Stimulated activated CD4-positive, alpha-beta T cell treated with anti-CD3 and anti-CD28 coated beads, Interleukin-4, amount 100 ng/mL, for 48 hours (primary cell): ENCODE measurements at places on chromosomes 2 and 18.

GRCh38 chr18:38747153-38747552 lies 1181.6 kb upstream of the CELF4 start:
- no peak for DNase-seq

- no peak for DNase-seq
These were observed 168.7 kb upstream of the SKOR2 start for GRCh38 chr18:47420130-47420529.

- DNase-seq, result no peak
These were observed 991.5 kb upstream of the FANCL start for GRCh38 chr2:59232394-59233165.

DNA sequence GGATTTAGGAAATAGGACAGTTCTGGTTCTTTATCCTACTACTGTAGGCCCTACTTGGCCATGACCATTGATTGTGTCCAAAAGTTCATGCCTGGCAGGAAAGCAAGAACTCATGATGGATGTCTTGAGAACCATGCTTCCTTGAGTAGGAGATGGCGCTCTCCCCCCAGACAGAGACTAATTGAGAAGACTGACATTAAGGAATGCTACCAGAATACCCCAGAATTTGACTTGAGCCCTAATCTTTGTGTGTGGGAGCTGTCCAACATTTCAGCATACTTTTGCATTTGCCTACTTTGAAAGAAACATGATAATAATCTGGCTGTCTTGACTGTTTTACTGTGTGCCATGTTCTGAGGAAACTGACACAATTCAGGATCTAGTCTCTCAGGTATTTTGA lies 23.3 kb downstream of the MAPRE3 start:
- DNase-seq, result no peak

DNA sequence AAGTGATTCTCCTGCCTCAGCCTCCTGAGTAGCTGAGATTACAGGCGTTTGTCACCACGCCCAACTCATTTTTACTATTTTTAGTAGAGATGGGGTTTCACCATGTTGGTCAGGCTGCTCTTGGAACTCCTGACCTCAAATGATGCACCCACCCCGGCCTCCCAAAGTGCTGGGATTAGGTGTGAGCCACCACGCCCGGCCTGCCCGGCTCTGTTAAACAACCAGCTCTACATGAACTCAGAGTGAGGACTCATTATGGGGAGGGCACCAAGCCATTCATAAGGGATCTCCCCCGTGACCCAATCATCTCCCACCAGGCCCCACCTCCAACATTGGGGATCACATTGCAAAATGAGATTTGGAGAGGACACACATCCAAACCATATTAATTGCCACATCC lies 8.8 kb downstream of the ATIC start:
- DNase-seq, result no peak

DNA sequence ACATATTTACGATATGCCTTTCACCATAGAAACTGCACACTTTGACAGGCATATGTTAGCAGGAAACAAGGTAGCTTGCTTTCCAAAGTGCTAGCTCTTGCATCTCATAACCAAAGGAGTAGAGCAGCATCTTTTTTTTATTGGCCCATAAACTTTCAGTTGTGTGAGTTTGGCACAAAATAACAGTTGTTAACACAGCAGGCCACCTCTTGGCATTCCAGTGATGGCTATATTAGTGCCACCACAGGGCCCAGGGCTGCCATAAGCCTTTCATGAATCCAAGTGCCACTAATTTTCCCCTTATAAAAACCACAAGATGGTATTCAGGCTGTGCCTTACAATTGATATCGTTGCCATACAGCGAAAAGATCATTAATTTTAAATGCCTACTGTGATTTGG lies 40.3 kb upstream of the KLF7 start:
- DNase-seq, result no peak

GRCh38 chr2:170582751-170583463 lies 132.2 kb upstream of the SP5 start:
- DNase-seq, result no peak

GRCh38 chr2:216181953-216182461 lies 72.9 kb downstream of the XRCC5 start:
- no peak for DNase-seq

GRCh38 chr18:8623549-8624106 lies 14.4 kb downstream of the RAB12 start:
- DNase-seq, result no peak

DNA sequence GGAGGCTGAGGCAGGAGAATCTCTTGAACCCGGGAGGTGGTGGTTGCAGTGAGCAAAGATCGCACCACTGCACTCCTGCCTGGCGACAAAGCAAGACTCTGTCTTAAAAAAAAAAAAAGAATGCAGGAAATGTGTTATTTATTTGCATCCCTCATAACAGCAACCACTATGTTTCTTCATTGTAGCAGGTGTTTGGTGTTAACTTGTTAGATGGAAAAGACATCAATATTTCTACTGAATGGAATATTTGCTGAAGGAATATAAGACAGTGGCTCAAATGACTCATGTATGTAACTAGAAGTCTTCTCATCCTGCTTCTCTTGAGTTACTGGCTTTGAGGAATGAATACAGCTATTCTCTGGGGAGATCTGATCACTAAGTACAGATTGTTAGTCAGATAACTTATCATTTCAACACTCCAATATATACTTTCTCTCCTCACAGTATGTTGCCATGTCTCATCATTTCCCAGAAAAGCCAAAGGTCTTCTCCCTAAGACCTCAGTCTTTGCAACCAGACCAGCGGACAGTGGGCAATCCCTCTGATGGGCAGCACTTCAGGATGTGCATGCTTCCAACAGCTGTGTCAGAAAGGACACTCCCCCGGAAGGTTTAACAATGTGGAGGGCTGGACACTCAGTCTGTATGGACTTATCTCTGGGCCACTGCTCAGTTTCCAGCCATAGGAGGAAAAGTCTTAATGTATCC lies 104.4 kb upstream of the STK17B start:
- no peak for DNase-seq

DNA sequence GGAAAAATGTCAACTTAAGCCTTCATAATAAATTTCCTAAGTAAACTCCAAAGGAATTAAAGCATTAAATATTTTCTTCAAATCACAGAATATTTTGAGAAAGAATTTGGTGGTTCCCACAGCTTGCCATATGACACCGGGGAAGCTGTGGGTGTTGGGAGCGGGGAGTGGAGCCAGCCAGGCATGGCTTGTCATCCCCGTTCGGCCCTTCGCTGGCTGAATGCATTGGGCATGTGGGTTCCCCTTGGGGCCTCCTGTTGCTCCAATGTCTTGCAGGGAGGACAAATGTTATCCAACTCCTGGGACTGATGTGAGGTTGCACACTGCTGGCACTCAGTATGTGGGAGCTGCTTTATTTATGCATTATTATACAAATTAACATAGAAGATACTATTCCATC lies 18.6 kb downstream of the NGEF start:
- DNase-seq, result no peak

DNA sequence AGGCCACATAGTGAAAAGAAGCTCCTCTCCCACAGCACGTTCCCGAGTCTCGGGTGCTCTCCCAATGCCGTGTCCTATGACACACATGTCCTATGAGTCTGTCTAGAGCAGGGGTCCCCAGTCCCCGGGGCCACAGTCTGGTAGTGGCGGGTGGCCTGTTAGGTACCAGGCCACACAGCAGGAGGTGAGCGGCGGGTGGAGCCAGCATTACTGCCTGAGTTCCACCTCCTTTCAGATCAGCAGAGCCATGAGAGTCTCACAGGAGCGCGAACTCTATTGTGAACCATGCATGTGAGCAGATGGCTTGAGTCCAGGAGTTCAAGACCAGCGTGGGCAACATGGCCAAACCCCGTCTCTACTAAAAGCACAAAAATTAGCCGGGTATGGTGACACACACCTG lies 112.6 kb downstream of the ZBTB7C start:
- no peak for DNase-seq

DNA sequence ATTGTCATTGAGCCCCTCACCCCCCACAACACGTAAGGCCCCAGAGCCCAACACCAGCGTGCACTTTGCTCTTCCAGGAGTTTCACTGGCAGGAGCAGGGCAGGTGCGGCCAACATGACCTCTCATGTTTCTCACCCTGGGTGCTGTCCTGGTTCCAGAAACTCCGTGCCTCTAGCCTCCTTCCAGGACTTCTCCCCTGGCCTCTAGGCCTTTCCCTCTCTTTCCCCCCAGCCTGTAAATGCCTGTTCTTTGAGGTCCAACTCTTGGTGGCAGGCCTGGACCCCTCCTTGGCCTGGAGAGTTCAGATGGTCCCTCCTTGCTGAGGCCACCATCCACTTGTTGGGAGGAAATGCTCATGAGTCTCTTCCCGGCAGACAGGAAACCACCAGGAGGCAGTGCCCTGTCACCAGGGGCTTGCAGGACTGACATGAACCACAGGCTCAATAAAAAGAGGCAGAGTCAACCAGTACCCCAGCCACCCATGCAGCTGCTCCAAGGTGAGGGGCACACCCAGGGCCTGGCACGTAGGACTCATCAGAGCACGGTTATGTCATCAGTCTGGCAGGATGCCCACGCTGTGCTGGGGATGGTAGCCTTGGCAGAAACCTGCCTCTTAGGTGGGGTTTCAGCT lies 1.5 kb downstream of the MALL start:
- DNase-seq, result no peak

- no peak for DNase-seq
These were observed 10.4 kb downstream of the UBE2E3 start for GRCh38 chr2:180990794-180991193.

GRCh38 chr18:48022531-48023329 lies 92.3 kb upstream of the SMAD2 start:
- DNase-seq, result no peak

GRCh38 chr2:166229678-166230023 lies 101.8 kb upstream of the SCN1A start:
- DNase-seq, result no peak

- no peak for DNase-seq
These were observed 444.5 kb downstream of the CMPK2 start for GRCh38 chr2:6421138-6421730.

GRCh38 chr2:181041661-181042060 lies 61.3 kb downstream of the UBE2E3 start:
- no peak for DNase-seq

GRCh38 chr2:132645722-132646539 lies 24.1 kb downstream of the LYPD1 start:
- no peak for DNase-seq

DNA sequence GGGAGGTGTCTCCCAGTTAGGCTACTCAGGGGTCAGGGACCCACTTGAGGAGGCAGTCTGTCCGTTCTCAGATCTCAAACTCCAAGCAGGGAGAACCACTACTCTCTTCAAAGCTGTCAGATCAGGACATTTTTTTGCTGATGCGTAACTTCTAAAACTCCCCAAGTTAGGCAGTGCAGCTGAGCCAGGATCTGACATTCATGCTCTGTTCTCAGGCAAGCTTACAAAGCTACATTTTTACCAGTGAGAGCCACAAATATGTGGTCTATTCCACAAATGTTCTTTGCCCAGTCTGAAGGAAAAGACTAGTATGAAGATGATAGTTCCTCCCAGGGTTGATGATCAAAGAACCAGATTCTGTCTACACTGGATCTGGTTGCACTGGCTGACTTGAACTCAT lies 184.1 kb downstream of the MTCL1 start:
- DNase-seq, result no peak

GRCh38 chr2:58521803-58522554 lies 280.9 kb upstream of the FANCL start:
- DNase-seq, result no peak
